Naive thymus-derived CD4-positive, alpha-beta T cell (primary cell): ENCODE measurements at places on chromosomes 7 and 10. TPM values are rescaled to one million over a fixed set of nuclear protein-coding genes. Genes with fewer than 3 reads are reported as not detected.

The RARRES2 gene
- total RNA-seq = not detected

The DPYSL4 gene
- 5.7 TPM for total RNA-seq

The RNF32 gene
- 0.85 TPM for total RNA-seq

The CALML5 gene
- not detected for total RNA-seq

The TACC2 gene
- 0.03 TPM in 1 of 2 replicates, not detected in the other for total RNA-seq

DNA sequence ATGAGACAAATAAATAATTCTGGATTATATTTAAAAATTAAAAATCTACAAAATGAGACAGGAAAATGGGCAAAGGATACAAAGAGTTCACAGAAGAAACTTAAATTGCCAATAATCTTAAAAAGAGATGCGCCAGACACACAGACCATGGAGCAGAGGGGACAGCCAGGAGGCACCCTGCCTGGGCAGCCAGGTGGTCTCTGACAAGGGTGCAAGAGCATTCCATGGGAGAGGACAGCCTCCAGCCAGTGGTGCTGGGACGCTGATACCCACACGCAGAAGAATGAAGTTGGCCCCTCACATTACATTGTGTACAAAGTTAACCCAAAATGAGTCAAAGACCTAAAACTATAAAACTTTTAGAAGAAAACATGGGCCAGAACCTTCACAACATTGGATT, 106.3 kb downstream of the NKX6-2 start:
- DNase-seq = no peak

GRCh38 chr7:43756368-43757072, 2.0 kb upstream of the BLVRA start:
- no peak for DNase-seq

- no peak for DNase-seq
Observed at GRCh38 chr7:22849172-22849571, 26.5 kb upstream of the TOMM7 start.

DNA sequence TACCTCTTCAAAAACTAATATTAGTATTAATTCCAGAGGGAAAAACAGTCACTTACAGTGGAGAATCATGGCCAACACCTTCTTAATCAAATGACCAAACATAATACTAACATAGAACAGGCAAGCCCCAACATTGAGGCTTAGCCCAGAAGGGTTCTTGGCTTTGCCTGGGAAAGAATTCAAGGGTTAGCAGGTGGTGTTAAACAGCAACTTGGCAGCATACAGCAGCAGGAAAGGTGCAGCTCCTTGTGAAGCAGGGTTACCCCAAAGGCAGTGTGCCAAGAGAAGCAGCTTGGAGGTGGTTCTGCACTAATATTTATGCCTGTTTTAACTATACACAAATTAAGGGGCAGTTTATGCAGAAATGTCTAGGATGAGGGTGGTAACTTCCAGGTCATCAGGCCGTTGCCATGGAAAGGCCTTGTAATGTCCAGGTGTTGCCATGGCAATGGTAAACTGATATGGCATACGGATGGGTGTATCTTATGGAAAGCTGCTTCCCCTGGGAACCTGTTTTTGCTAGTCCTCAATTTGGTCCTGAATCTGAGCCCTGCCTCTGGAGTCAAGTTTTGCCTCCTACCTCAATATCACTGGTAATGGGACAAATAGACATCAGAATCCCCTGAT, 27.2 kb upstream of the BEND7 start:
- no peak for DNase-seq

DNA sequence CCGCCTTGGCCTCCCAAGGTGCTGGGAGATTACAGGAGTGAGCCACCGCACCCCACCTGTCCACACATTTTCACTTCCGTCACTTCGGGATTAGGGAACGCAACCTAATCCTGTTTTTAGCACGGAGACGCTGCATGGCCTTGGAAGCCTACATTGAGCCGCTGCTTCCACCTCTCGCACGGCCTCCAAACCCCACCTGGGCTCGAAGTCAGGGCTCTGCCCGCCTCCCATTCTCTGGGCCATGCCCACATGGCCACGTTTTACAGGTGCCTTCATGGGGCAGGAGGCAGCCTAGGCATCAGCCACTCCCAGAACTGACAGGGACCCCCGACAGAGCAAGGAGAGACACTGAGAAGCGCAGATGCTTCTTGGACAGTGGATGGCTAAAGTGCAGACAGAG, 100.6 kb downstream of the OAT start:
- DNase-seq = no peak

DNA sequence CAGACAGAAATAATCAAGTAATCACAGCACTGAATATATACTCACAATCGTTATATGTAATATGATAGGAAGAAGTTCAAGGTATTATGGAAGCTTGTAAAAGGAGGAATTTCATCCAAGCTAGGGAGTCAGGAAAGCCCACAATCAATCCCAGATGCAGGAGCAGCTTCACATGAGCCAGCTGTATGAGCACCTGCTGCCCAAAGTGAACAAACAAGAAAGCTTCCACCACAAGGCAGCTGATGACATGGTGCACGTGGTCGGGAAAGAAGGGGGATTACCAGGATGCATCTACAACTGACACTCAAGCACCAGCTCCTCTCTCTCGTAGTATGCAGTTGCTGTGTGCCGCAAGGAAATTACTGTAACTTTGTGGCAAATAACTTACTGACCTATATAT, 225.2 kb downstream of the XPNPEP1 start:
- no peak for DNase-seq

- DNase-seq = no peak
Observed at GRCh38 chr10:3357737-3358136, 185.2 kb upstream of the PITRM1 start.

DNA sequence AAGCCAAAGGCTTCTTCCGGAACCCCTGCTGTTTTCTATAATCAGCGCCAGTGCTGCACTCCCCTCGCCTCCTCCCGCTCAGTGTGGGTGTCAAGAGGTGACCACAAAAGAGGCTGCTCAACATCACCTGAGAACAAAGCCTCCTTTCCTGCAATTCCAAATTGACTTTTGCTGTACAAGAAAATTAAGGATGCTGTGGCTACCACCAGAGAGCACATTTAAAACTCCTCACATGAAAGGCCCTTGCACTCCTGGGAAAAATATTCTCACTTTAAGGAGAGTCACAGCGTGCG, 96.4 kb downstream of the HIPK2 start:
- DNase-seq = no peak

- no peak for DNase-seq
Observed at GRCh38 chr10:109992485-109992884, 15.3 kb upstream of the ADD3 start.

DNA sequence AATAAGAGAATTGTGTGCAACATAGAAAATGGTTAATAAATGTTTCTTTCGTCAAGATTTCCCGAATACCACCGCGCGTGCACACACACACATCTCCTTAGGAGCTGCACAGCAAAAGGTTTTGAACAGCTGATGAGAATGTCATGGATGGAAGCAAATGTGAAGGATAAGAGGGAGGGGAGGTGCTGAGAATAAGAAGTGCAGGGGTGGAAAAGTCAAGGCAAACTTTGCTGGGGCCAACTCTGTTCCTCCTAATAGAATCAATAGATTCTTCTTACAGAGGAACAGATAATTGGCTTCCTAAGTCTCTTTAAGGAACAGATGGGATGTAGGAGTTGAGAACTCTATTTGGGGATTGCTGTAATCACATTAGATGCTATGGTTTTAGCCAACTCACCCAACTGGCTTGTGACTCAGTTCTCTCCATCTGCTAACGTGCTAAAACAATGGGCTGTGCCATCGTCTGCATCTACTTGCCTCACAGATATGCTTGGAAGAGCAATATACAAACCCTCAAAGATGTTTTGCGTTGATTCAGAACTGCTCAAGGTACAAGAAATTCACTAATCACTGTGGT, 408.2 kb upstream of the CELF2 start:
- no peak for DNase-seq

DNA sequence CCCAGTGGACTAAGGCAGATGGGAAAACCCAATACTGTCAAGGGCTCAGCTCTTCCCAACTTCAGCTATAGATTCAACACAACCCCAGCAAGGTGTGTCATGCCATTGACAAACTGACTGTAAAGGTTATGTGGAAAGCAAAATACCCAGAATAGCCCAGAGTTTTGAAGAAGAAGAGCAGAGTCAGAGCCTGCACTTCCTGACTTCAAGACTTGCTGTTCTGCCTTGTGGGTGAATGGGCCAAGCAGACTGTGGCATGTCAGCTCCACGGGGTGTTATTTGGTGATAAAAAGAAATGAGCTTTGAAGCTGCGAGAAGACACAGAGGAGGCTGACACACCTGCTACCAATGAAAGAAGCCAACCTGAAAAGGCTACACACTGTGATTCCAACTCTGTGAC, 89.7 kb downstream of the NKX6-2 start:
- no peak for DNase-seq

DNA sequence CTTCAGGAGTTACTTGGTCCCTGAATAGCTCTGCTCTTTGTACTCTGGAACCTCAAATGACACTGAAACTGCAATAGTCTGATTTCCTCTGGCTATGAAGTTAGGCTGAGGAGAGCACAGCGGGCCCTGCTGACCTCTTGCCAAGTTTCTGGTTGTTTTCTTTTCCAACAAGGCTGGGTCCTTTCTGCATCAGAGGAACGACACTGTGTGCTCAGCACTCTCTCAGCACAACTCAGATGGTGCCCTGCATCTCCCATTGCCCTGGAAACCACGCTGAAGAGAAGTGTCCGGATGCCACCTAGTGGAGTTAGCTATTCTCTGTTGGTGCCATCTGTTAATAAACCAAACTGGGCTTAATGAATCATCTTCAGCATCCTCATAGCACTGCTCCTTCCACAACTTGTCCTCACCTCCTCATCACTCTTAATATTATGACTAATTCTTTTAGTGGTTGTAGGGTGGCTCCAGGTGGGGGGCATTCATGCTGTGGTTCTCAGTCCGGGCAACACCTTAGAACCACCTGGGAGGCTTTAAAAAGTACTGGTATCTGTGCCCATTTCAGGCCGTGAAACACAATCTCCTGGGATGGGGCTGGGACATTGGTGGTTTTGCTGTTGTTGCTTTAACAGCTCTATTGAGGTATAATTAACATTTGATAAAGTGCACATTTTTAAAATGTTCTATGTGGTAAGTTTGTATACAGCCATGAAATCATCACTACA, 8.2 kb upstream of the EFCAB10 start:
- peak; percentile 42 for DNase-seq

GRCh38 chr7:2611401-2611800, 20.4 kb upstream of the TTYH3 start:
- DNase-seq = no peak

- DNase-seq = no peak
Observed at GRCh38 chr7:44063894-44064651, 1.3 kb downstream of the PGAM2 start.

DNA sequence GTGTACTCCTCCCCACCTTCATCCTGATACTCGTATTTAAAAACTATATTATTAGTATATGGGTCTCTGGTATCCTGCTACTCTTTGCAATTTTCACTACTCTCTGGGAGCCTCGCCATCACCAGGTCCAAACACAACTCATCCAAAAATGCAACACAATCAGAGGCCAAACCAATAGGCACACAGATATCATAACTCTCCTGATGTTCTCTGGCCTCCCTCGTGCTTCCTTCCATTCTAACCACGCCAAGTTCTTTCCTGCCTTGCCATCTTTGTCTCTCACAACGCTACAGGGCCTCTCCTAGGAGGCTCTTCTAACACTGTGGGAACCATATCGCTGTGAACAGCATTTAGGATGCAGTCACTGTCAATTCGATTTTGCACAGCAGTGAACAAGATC, 7.3 kb downstream of the RHEB start:
- no peak for DNase-seq

DNA sequence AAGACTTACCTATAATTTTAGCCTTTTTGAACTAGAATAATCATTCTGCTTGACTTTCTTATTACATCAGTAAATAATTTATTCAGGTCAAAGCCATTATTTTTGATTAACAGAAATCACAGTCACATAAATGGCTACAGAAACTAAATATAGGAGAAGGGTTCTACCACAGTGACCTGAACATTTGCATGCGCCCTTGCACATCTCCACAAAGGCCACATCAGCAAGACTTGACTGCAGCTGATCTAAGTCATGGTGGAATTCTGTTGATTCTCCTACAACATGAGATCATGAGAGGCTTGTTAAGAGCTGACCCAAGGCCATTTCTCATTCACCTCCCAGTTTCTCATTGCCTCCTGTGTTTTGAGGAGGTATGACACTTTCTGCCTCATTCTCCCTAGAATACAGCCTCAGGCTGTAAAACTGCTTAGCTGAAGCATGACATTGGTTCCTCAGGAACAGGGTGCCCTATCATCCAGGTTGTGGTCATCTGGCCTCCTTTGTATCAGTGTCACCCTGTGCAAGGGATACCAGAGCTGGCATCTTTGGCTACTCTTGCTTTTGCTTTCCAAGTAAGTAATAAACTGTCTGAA, 6.7 kb upstream of the IMMP2L start:
- DNase-seq = no peak

GRCh38 chr7:101085162-101085964, at the start of gene TRIM56:
TSS of gene TRIM56 (plus strand) at chr7:101085481. CDS start at chr7:101087313, 1,832 bp downstream.
- peak; percentile 73 for DNase-seq

DNA sequence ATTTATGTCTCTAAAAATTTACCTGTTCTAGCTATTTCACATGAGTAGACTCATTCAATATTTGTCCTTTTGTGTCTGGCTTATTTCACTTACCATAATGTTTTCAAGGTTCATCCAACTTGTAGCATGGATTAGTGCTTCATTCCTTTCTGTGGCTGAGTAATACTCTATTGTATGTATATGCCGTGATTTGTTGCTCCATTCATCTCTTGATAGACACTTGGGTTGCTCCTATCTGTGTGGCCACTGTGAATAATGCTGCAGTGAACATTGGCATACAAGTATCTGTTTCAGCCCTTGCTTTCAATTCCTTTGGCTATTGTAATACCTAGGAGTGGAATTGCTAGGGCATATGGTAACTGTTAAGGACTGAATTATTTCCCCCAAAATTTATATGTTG, 86.9 kb downstream of the VWC2 start:
- DNase-seq = no peak

- DNase-seq = no peak
Observed at GRCh38 chr7:123538189-123538714, 3.9 kb upstream of the IQUB start.

DNA sequence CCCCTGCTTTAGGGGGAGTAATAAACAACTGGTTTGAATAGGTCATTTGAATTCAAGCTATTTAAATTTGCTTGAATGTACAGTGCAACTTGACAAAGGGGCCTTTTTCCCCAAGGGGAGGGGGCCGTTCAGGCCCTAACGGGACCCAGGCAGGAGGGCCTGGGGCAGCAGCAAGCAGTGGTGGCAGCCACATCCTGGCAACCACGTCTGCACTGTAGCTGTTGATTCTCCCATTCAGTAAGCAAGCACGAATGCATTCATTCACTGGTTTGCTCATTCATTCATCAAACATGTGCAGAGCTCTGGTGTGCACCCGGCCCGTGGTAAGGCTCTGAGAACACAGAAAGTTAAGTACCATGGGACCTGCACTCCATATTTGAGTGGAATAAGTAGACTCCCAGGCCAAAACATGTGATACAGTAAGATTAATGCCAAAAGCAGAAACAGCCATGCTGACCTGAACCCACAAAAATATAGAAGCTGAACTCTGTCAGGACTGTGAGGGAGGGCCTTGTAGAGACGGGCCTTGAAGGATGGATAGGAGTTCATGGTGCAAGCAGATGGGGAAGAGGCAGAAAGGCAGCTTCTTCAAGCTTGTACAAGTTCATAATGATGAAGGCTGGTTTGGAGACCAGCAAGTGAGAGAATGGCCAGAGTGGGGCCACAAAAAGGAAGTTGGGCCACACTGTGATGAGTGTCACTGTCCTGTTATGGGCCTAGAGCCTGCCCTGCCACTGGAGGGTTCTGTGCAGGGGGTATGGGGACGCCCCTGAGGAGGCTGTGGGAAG, 29.3 kb upstream of the C10orf53 start:
- DNase-seq = no peak

- DNase-seq = no peak
Observed at GRCh38 chr7:140054751-140055150, 8.0 kb downstream of the PARP12 start.
